NCI-H187 (cell line): ENCODE measurements at places on chromosomes 1 and 21.

DNA sequence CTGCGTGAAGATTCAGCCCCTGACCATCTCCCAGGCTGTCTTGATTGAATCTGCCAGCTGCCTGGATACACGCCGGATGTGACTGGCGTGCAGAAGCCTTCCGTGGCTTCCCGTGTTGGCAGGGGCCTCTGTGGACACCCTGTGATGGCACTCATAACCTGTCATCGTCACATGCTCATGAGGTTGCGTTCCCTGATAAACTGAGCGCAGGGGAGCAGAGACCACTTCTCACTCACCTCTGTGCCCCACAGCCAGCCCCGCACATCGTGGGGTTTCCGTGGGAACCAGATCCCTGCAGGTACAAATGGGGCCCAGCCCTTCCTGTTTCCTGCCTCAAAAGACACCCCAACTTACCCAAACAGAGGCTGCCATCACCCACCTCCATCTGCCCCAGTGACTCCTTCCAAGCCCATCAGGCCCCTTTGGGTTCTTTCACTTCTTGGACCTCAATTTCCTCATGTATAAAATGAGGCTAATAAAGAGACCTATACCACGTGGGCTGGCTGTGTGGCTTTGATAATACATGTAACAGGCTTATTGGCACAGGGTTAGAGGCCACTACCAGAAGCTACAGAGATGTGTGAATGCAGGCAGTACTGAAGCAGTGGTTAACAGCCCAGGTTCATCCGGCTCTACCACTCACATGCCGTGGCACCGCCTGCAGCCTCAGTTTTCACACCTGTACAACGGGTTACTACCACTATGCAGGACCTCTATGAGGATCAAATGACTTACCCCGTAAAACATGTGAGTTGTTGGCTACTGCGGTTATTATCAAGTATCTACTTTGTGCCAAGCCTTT is 23.6 kb downstream of the HTR6 start:
- no peak for DNase-seq

DNA sequence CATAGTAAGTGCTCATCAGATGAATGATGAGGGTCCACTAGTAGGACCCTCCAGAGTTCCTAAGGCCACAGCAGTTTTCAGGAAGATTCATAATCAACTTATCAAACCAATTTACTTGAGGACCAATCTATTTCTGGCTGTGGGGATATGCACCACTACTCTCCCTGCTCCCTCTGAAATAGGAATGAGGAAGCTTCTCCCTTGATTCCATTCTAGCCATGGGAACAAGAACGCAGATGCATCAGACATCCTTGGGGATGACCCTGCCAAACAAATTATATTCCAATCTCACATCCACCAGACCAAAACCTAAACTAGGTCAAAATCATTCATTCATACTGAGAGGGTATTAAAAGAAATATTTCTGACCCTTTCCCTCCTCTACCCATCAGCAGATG is 31.5 kb downstream of the JAK1 start:
- DNase-seq = no peak

GRCh38 chr1:209095627-209096595 is 487.6 kb upstream of the CAMK1G start:
- no peak for DNase-seq

GRCh38 chr1:156001662-156002171 is 19.0 kb downstream of the SSR2 start:
- DNase-seq = no peak

GRCh38 chr1:16900751-16901150 is 5.0 kb downstream of the RNU1-2 start:
- DNase-seq = no peak

DNA sequence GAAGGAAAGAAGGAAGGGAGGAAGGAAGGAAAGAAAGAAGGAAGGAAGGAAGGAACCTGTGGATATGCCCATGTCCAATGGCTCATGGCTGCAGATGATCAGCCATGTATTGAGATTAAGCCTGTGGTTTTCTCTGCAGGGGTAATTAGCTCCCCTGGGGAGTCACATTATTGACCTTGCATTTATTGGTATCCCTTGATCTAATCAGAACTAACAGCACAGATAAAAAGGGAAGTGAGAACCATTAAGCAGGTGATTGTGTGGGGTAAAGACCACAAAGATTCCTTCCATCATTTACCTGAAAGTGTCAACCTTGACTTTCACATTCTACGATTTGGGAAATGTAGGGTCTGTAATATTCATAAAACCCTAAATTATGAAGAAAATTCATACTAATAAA is 390.7 kb downstream of the BRINP2 start:
- DNase-seq = no peak

DNA sequence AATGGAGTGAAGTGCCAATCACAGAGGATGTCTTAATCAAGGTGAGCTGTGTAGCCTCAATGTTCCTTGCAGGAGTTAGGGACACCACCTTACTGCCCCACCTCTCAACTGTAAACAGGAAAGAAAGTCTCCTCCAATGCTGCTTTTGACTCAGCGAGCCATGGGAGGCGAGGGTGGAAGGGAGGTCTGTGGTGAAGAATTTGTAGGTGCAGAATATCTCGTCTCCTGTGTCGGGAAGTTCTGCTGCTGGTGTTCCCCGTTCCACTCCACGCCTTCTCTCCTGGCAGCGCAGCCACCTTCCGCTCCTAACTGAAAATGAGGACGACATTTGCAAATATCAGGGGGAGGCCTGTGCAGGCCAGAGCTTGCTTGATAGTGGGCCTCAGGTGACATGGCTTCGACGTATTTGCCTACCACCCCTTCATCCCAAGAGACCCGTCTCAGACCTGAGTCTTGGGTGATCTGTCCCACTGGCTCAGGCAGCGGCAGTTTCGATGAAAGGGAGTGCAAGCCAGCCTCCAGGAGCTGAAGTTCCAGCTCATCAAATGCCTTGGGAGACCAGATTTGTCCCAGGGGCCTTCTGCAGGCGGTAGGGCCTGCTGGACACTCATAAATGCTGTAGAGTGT is 368.3 kb upstream of the C1orf174 start:
- DNase-seq = no peak

DNA sequence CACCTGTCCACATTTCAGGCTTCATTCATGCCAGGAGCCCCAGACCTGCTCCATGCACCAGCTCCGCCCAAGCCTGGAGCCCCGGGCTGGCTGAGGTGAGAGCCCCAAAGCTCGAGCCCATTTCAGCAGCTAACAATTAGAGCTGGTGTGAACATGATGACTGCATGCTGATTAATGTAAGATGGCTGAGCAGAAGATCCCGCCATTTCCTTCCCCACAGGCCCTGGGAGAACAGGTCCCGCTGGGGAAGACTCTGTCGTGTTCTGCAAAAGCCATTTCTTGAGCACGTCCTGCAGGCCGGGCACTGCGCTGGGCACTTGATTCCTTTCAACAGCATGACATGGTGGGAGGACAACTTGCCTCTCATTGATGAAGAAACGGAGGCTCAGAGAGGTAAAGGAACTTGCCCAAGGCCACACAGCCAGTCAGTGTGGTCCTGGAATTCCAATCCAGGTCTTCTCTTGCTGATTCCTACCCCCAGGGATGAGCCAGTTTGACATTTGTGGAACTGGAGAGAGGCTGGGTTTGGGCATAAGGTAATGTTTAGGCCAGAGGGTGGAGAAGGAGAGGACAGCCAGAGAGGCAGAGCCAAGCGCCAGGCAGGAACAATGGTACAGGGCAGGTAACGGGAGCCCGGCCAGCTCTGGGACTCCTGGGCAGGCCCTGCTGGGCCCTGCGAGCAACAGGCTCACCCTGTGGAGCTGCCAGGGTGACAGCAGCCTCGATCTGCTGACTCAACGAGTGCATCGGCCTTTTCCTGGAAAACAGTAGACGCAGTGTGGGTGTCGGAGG is 28.1 kb upstream of the EPHA2 start:
- DNase-seq = no peak

DNA sequence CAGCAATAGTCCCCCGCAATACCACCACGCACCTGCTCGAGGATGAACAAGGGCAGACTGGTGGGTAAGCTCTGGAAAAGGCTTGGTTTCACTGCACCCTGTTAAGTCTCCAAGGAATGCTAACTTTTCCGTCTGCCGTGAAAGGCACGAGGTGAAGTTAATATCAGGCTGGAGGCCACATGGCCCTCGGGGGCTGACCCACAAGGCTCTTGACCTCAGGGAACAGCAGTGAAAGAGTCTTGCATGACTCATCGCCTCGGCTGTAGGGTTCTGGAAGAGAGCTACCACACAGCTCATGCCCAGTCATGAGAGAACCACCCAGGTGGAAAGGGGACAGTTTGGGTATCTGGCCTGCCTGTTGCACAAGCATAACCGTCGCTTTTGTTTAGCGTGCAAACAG is 24.7 kb downstream of the SCCPDH start:
- DNase-seq = no peak

GRCh38 chr1:11529763-11530730 is 51.1 kb downstream of the DISP3 start:
- DNase-seq = no peak

DNA sequence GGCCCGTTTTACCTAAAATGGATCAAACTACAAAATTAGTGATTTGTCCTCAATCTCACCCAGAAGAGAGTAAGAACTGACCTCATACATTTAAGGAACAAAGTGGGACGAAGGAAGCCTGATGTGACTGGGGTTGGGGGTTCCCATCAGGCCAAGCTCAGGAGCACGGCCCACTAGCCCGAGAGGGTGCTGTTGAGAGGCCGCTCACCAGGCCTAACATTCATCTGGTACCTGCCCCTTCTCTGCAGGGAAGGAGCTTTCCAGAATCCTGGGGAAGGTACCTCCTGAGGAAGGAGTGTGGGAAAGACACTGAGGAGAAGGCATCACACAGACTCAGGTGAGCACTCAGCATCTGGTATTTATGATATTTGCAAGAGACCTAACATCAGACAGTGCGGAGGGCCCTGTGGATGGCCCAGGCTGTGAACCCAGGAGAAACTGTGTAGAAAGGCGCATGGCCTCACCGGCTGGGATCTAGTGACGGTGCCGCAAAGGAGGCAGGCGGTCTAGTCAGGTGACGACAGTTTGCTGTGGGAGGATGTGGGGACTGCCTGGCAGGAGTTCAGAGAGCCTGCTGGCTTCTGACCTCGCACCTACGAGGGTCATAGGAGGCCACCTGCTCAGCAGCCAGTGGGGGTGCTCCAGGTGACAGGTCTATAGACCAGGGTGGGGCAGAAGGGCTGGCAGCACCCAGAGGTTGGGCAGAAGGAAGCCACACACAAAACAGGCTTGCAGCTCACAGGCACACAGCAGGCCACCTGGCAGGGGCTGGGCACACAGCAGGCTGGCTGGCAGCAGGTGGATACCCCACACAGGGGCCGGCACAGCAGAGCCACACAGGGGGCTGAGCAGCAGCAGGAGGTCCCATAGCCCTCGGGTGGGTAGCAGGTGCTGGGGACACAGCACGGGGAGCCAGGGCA is 543 bp downstream of the KRTAP12-4 start:
- no peak for DNase-seq

DNA sequence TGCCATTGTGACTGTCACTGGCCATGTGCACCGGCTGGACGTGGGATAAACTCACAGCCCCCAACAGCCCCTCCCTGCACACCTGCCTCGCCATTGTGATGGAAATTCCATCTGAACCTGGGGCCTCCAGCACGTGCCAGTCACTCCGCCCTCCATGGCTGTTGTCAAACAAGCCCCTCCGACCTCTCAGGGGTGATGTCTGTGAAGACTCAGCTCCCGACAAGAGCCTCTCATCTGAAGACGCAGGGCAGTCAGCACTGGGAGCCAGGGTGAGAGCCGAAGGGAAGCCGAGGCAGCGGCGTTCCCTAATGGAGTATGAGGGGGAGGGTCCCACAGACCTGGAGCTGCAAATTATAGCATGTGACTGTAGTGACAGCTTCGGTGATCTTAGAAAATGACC is 1.4 kb upstream of the KRTAP10-2 start:
- DNase-seq = no peak

GRCh38 chr1:178011465-178011828 is 41.6 kb upstream of the SEC16B start:
- DNase-seq = no peak

- no peak for DNase-seq
These were observed 59.7 kb downstream of the XCL2 start for GRCh38 chr1:168484083-168484482.

GRCh38 chr1:193662030-193662429 is 475.6 kb upstream of the B3GALT2 start:
- no peak for DNase-seq

DNA sequence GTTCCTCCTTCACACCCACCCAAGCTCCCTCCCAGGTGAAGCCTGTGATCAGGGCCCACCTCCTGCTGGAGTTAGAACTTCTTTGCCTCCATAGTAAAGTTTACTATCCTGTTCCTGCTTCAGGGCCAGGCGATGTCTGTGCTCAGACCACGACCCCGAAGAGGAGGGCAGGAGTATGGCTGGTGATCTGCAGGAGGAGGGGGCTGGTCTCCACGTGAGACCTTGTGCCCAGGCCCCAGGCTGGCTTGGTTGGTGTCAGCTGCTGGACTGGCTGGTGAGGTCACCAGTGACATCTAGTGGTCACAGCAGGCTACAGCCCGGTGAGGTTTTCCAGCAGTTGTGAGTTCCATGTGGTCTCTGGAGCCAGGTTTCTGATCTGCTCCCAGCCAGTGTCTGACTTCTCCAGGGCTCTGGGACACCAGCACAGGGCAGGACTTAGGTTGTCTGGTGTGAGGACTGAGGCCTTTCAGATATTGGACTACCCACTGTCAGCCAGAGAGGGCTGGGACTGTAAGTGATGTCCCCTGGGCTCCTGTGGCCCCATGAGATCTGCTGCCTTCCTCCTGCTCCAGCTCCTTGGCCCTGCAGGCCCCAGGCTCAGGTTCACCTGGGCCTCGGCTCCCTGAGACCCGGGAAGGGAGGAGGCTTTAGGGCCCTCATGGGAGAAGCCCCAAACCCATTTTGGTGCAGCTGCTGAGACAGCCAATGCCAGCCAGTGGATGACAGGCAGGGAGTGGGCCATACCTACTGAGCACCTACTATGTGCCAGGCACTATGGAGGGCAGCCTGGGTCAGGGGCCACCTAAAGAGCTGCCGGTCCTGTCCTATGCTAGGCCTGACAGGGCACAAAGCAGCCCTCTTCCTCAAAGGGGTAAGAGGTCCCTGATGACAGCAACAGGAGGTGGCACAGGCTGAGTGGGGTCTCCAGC is 6.0 kb upstream of the UBL4B start:
- DNase-seq = peak; percentile 4

DNA sequence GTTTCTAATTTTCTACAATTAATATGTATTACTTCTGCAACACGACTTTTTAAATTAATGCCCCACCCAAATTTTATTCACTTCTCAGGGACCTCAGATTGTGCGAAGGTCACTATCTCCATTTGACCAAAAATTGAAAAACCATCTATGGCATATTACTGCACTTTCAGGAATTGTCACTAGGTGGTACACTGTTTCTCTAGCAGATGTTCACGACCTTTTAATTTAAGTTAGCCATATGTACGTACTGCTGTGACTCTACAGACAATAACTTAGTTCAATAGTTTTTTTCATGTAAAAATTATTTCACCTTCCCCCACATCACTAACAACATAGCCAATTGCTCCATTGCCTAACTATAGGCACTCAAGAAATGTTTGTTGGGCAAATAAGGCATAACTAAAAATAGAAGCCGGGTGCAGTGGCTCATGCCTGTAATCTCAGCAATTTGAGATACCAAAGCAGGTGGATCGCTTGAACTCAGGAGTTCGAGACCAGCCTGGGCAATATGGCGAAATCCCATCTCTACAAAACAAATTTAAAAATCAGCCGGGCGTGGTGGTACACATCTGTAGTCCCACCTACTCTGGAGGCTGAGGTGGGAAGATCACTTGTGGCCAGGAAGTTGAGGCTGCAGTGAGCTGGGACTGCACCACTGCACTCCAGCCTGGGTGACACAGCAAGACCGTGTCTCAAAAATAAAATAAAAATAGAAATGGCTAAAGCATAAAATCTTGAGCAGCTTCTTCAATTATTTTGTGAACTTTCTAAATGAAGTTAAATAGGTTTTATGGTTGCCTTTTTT is 75.7 kb upstream of the PKN2 start:
- no peak for DNase-seq
